Thymus (tissue), 14 donors: ENCODE measurements at places on chromosomes 2 and 18.

DNA sequence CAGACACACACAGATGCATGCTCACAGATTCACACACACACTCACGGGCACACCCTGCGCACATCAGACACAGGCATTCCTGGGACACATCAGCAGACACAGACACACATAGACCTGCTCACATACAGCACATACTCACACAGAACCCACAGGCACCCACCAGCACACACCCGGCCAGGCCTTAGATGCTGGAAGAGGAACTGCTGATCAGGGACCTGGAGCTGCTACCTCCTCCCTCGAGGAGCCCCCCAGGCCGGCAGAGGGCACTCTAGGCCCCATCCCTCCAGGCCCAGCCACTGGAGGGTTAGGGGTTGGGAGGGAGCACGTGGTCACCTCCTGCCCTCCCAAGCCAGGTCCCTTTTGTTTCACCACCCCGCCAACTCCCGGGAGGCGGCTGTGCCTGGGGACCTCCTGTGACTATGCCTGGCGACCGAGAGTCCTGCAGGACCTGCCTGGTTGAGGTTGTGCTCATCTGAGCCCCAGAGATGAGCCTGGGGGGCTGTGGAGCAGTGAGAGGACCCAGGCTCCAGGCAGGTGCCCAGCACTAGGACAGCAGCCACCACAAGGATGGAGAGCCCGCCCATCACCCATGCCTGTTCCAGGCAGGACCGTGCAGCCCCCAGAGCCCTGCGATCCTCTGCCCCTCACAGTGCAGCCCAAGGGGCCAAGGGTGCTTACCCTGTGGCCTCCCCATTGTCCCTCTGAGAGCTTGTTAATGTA, 21.0 kb upstream of the PTMA start:
- no peak for DNase-seq

DNA sequence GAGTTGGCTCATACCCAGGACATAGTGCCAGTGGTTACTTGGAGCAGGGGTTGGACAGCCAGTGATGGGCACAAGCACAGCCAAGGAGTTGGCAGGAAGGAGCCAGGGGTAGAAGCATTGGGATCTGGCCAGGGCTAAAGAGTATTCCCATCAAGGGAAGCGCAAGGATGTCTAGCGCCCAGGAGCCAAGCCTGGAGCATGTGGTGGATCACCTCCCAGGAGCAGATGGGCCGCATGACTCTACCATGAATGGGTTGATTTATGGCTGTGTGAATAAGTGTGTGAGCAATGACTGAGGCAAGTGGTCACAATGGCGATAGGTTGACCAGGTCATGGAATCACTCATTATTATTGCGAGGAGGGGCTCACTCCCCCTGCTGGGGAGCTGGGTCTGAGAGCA, 111.1 kb downstream of the FHOD3 start:
- no peak for DNase-seq

GRCh38 chr2:54936766-54937165, 113.5 kb downstream of the RTN4 start:
- DNase-seq: no peak

DNA sequence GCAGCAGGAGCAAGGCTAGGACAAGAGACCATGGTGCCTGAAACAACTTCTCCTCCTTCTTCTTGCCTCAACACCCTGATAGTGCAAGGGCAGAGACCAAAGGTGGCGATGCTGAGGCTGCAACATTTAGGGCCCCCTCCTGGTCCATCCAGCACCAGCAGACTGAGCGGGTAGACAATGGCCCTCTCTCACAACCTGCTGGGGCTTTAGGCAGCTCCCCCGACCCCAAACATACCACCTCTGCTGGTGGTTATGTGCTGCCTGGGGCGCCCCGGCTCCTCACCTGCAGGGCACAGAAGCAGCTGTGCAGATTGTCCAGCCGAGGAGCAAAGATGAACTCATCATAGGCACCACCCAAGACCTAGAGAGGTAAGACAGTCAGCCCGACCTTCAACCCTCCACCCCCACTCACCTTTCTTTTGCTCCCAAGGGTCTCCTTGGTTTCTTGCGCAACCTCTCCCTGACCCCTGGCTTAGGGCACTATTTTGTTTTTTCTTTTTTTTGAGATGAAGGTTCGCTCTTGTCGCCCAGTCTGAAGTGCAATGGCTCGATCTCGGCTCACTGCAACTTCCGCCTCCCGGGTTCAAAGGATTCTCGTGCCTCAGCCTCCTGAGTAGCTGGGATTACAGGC, 3.5 kb downstream of the DNPEP start:
- no peak for DNase-seq

DNA sequence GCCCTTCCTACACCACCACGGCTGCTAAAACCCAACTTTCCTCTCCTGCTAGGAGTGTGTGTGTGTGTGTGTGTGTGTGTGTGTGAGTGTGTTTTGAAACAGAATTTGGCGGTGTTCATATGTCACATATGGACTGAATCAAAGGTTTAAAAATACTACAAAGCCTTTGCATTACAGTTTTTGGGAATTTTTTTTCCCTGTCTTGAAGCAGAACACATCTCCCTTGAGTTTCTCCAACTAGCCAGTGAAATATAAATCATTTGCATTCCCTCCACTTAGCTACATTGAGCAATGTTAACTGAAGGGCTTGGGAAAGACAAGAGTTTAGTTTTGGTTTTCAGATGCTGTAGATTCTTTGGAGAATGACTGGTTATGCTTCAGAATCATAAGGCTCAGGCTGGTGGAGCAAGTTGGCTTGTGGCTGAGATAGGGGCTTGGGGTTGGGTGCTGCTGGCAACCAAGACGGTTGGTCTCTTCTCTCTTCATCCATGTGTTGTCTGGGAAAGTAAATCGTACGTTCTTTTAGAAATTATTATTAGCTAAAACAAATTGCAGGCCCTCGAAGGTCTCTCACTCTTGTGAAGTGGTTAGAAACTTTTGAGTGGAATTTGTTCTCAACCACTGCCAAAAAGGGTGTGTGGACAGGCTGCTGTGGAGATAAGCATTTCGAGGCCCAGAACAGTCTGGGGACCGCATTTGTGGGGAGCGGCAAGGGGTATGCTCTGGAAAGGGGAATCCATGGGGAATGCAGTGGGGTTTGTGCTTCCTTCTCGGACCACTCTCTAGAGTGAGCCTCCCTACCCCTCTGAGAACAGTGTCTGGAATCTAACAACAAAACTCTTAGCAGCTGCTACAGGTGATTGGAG, 1.4 kb downstream of the NRP2 start:
- no peak for DNase-seq

GRCh38 chr2:128578406-128579390, 260.0 kb upstream of the HS6ST1 start:
- no peak for DNase-seq

GRCh38 chr18:26634631-26635030, 86.3 kb upstream of the KCTD1 start:
- DNase-seq: no peak
